ENCODE measurements at places on chromosomes 5 and 9.

DNA sequence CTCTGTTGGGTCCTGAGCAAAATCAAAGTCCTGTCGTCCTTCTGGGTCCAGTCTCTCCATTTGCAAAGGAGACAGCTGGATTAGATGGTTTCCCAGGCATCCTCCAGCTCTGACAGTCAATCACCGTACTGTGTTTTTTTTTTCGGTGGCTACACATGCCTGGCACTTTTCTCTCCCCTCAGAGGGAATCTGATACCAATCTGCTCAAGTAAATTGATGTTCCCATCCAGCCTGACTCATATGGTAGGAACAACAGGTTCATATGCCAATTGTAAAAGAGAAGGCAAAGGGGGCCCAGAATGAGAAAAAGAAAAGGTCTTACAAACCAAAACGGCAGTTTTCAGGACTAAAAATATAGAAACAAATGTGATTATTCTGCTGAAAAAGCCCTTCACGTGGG, 1.2 kb downstream of the FBXO10 start:
- DNase-seq: no peak

DNA sequence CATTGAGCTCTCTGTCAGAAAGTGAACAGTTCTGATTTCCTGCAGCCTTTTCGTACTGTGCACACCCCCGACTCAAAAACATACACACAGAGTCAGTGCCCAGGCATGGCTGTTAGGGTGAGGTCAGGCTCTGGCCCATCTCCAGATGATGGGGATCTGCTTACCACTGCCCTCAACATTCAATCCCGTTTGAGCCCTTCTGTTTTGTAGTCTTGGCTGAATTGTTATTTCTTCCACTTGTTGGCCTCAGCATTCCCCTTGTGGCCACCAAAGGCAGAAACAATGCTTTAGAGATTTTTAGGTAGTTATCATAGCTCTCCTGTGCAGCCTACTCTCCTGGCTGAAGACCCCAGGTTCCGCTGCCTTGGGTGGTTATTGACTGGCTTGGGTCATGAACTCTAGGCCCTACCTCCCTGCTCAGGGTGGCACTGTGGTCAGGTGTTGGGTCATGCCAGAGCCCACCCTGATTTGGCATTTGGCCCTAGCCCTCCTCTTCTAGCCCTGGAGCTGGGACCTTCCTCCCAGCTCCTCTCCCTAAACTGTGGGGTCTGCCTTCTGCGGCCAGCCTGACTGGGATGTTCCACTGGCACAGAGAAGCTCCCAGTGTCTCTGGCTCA, 7.8 kb upstream of the MYOZ3 start:
- no peak for DNase-seq

GRCh38 chr5:103498211-103498610, 64.4 kb downstream of the NUDT12 start:
- no peak for DNase-seq

GRCh38 chr5:137800700-137801411, 46.7 kb upstream of the HNRNPA0 start:
- no peak for DNase-seq

GRCh38 chr9:34591248-34591916, 1.9 kb upstream of the CNTFR start:
- DNase-seq: peak; percentile 85

GRCh38 chr5:15807248-15807647, 307.3 kb downstream of the FBXL7 start:
- no peak for DNase-seq

DNA sequence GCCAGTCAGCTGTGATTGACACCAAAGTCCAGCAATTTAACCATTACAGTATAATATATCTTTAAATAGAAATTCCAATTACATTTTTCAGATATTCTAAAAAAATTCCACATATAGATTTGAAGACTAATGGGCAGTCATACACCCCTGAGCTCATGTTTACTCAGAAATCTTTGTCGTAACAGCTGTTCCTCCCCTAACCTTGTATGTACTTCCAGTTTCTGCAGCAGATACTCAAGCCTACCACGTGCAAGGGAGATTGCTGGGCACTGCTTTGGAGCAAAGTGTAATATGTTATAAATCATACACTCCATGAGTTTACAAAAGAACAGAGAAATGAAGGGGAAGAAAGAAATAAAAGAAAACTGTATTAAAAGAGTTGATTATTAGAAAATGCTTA, 241.2 kb downstream of the TRIM32 start:
- no peak for DNase-seq

DNA sequence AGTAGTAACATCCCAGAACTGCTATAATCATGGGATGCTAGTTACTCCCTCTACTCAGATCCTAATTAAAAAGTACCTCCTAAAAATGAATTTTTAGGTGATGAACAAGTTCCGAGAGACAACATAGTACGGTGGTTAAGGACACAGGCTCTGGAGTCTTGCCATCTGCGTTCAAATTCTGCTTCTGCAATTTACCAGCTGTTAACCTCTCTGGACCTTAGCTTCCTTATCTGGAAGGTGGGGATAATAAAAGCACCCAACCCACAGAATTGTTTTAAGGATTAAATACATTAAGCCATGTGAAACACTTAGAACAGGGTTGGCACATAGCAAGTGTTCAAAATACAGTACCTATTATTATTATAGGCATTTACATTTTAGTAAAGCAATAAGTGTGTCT, 77.5 kb upstream of the XPA start:
- no peak for DNase-seq

- DNase-seq: peak; percentile 34
These were observed 880.1 kb upstream of the SEMA6A start for GRCh38 chr5:117454716-117455212.

All from progenitor cell of endocrine pancreas (in vitro differentiated cells).